GM23338 (cell line): ENCODE measurements at places on chromosomes 11 and 22.

GRCh38 chr11:57513911-57514537, 1.5 kb downstream of the SLC43A1 start:
- peak; percentile 81 for DNase-seq

- DNase-seq = no peak
Observed at GRCh38 chr11:72308226-72309073, 64.5 kb upstream of the PHOX2A start.

DNA sequence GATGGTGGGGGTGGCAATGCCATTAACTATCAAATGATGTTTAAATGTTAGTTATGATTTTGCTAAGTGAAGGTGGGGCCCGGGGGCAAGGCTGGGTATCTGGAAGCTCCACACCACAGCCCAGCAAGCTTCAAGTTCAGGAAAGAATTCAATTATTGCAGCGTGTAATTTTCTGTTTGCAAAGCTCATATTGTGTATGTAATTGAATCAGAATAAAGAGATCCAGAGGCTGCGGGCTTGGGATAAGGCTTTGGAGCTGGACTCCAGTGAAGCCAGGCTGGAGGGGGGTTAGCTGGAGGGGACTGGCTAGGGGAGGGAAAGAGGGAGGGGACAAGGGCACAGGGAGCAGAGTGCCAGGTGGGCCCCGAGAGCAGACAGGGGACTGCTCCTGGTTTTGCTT, 557.1 kb upstream of the CADM1 start:
- no peak for DNase-seq

DNA sequence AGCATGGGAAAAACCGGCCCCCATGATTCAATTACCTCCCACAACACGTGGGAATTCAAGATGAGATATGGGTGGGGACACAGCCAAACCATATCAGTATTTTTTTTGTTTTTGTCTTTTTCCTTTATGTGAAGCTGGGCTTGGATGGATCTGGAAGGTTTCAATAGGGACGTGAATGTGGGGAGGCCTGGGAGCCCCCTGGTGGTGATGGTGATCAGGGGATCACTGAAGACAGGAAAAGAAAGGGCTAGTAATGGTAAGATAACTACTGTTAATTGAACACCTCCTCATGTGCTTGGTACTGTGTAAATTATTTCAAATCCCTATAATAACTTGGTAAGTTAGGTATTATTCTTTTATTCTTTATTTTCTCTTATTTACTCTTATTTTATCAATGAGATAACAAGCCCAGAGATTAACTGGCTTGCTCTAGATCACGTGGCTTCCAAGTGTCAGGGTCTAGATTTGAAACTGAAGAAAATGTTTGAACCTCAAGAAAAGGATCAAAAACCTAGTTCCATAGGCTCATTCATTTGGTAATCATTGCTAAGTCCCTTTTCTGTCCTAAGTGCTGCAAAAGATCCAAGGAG, 364.2 kb downstream of the TENM4 start:
- peak; percentile 75 for DNase-seq

- DNase-seq = no peak
Observed at GRCh38 chr22:44026630-44027511, 2.8 kb downstream of the PARVB start.

- DNase-seq = peak; percentile 18
Observed at GRCh38 chr11:65493367-65494176, 5.3 kb upstream of the MALAT1 start.

- no peak for DNase-seq
Observed at GRCh38 chr11:119673052-119673758, 55.8 kb downstream of the NECTIN1 start.

- no peak for DNase-seq
Observed at GRCh38 chr11:69245491-69246345, 48.2 kb upstream of the MYEOV start.

- no peak for DNase-seq
Observed at GRCh38 chr22:49327411-49328117, 500.1 kb downstream of the BRD1 start.

DNA sequence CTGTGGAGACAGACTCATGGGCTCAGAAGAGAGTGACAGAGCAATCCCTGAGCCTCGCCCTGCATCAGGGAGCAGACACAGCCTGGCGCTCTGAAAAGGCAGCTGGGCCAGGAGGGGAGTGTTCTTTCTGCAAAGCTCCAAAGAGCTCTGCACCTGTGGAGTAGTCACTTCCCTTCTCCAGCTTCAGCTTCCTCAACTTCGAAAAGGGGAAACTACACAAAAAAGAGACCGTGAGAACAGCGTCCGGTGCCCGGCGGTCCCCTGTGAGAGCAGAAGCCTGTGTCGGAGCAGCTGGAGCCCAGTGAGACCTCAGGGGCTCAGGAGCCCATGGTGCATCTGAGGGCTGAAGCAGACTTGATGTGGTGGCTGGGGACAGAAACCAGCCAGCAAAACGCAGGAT, 35.1 kb downstream of the TP53I11 start:
- DNase-seq = no peak

GRCh38 chr11:8532475-8532874, 61.6 kb downstream of the STK33 start:
- DNase-seq = no peak

DNA sequence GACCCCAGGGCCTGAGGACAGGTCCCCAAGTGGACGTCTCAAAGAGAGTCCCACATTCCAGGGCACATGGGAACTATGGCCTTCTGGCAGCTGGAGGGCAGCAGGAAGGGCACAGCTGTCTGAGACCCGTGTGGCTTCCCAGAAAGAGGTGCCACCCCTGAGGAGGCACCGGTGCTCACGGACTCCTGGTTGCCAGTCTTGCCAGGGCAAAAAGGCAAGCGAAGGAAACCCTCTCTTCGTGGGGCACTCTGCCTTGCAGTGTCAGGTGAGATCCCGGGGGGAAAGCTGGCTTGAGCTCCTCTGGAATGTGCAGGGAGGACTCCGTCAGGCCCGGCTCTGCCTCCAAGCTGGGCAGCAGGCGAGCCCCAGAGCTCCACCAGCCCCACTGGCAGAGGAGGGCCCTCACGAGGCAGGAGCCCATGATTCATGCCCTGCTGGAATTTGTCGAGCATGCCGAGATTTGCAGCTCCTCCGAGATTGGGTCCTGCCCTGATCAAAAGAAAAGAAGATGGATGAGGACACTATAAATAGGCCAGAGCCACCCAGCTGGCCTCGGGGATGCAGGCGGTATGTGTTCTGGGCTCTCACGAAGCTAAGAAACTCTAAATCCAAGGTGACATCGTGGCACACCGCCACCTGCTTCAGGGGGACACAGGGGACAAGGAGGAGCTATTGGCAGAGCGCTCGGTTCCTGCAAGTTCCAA, 9.9 kb upstream of the CELSR1 start:
- DNase-seq = no peak

GRCh38 chr11:8224161-8224591, 39.5 kb downstream of the LMO1 start:
- no peak for DNase-seq

GRCh38 chr11:132278801-132279574, 908.6 kb downstream of the NTM start:
- peak; percentile 46 for DNase-seq
